ENCODE measurements at places on chromosomes 7 and 10. TPM values are rescaled to one million over a fixed set of nuclear protein-coding genes. Genes with fewer than 3 reads are reported as not detected.

DNA sequence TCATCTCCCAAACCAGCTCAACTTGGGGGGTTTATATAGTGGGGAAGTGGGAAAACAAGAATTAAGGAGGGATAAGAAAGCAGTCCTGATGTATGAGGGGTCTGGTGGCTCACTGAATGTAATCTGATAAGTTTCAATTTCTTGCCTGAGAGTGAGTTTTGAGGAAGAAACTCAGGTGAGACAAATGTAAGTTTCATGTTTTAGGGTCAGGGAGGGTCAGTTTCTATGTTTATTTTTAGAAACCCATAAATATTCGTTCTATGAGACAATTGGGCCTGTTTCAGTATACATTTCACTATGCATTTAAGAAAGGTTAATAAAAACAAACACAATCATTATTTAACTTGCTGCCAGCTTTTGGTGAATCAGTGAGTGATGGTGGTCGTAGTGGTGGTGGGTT, 128.0 kb upstream of the MBL2 start:
- H3K36me3 ChIP-seq, result no peaks in the 10 kb centered on the region
- no peak overlapping the region for H3K27ac ChIP-seq
- no peaks in the 10 kb centered on the region for H3K4me1 ChIP-seq

DNA sequence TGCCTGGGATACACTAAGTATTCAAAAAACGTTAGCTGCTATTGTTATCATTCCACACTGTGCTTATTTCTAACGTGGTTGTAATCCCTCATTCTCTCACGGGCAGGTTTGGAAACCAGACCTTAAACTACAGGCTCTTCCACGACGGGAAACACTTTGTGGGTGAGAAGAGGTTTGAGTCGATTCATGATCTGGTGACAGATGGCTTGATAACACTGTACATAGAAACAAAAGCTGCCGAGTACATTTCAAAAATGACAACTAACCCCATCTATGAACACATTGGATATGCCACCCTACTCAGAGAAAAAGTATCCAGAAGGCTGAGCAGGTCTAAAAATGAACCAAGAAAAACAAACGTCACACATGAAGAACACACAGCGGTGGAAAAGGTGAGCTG, 163.2 kb upstream of the PRR15 start:
- H3K4me3 ChIP-seq, result no peak overlapping the region
- DNase-seq, result no peak
- H3K27ac ChIP-seq, result no peak overlapping the region
- no peaks in the 10 kb centered on the region for H3K4me1 ChIP-seq
- H3K27me3 ChIP-seq, result peaks cover 26% of the 10 kb centered on the region

GRCh38 chr10:48819783-48820182, 119.9 kb downstream of the LRRC18 start:
- no peak overlapping the region for H3K27ac ChIP-seq
- H3K4me1 ChIP-seq, result no peaks in the 10 kb centered on the region
- H3K4me3 ChIP-seq, result no peak overlapping the region
- DNase-seq, result no peak
- H3K27me3 ChIP-seq, result peaks cover 9% of the 10 kb centered on the region

GRCh38 chr7:149296368-149296767, 34.4 kb downstream of the ZNF783 start:
- H3K27ac ChIP-seq, result no peak overlapping the region
- H3K4me1 ChIP-seq, result no peaks in the 10 kb centered on the region
- no peak for DNase-seq
- no peak overlapping the region for H3K4me3 ChIP-seq
- no peaks in the 10 kb centered on the region for H3K27me3 ChIP-seq
- no peaks in the 10 kb centered on the region for H3K36me3 ChIP-seq

DNA sequence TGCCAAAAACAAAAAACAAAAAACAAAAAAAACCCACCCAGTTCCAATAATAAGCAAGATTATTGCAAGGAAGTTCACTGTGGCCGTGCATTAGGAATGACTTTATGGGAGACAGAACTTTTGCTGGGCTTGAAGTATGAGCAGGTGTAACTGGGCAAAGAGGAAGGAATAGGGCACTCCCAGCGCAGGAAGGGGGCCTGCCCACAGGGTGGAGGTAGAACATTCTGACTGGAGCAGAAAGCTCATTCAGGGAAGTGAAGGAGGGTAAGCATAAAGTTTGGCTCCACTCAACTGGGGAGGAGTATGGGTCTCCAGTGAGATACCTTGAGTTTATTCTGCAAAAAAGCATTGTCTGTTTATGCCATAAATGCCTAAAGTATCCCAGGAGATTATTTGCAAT, 42.1 kb upstream of the WIPF3 start:
- no peaks in the 10 kb centered on the region for H3K4me1 ChIP-seq
- no peak overlapping the region for H3K4me3 ChIP-seq
- DNase-seq, result no peak
- no peaks in the 10 kb centered on the region for H3K36me3 ChIP-seq

GRCh38 chr10:128914681-128915080, 552.4 kb upstream of the MGMT start:
- DNase-seq, result no peak
- peaks cover 6% of the 10 kb centered on the region for H3K27me3 ChIP-seq
- H3K36me3 ChIP-seq, result no peaks in the 10 kb centered on the region

- H3K27ac ChIP-seq, result no peak overlapping the region
- H3K27me3 ChIP-seq, result no peaks in the 10 kb centered on the region
- H3K4me3 ChIP-seq, result no peak overlapping the region
- H3K4me1 ChIP-seq, result no peaks in the 10 kb centered on the region
- H3K36me3 ChIP-seq, result no peaks in the 10 kb centered on the region
These were observed 76.5 kb downstream of the INSYN2A start for GRCh38 chr10:127119936-127120335.

DNA sequence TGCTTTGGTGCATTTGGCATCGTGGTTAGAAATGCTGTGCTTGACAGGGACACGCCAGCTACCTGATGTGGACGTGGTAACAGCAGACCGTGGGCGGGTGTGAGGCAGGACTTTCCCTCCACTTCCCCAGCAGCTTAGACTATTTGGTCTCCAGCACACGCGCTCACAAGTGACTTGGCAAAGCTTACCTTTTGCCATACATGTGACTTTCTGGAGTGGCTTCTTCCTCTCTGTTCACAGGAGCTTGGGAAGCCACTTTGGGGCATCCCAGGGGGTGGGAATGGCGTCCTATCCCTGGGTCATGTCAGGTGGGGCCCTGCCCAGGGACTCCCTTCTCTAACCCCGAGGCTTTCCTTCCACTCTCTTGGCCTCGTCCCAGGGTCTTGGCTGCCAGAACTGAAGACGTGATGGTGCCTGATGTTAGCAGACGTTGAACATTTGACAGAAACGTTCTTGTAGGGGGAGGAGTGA, 228.7 kb upstream of the KLF6 start:
- H3K27me3 ChIP-seq, result no peaks in the 10 kb centered on the region
- no peak for DNase-seq
- peaks cover 2% of the 10 kb centered on the region for H3K4me1 ChIP-seq
- peak overlapping the region; percentile 74 for H3K27ac ChIP-seq
- no peak overlapping the region for H3K4me3 ChIP-seq

- H3K4me1 ChIP-seq, result no peaks in the 10 kb centered on the region
- no peaks in the 10 kb centered on the region for H3K27me3 ChIP-seq
- no peak overlapping the region for H3K27ac ChIP-seq
- no peak for DNase-seq
- no peak overlapping the region for H3K4me3 ChIP-seq
- no peaks in the 10 kb centered on the region for H3K36me3 ChIP-seq
These were observed 157.1 kb upstream of the PRKCQ start for GRCh38 chr10:6737080-6737641.

- no peaks in the 10 kb centered on the region for H3K4me1 ChIP-seq
- no peak for DNase-seq
- 0 out of 2 replicates have a peak, but pooled peaks cover 2% of the 10 kb centered on the region for H3K36me3 ChIP-seq
- H3K27me3 ChIP-seq, result no peaks in the 10 kb centered on the region
These were observed 23.6 kb downstream of the SLC35B4 start for GRCh38 chr7:134293002-134293740.

DNA sequence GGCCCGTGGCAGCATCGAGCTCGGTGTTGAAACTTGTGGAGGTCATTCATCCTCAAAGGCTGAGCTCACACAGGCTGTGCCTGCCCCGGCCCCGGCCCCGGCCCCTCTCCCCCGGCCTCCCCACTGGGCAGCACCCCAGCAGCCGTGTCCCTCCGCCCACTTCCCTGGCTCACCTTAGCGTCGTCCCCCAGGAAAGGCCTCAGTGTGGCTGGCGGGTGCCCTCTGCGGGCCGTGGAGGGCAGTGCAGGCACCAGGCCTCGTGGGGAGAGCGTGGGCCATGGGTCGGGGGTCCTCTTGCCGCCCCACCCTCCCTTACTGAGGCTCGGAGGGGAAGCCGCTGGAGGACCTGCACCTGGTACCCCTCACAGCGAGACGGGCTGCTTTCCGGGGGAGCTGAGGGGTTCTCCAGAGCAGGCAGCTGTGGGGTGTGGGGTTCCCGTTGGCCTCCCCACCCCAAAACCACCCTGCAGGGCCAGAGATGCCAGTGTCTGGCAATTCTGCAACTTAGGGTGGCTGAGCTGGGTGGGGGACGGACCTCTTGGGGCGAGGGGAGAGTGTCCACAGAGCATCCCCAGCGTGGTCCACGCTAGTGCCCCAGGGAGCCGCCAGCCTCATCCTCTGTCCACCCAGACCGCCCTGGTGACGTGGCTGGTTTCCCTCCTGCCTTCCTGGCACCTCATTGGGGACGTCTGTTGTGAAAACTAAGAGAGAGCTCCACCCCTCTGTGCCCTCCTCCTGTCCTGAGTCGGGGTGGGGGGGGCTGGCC, 44.2 kb upstream of the DPYSL4 start:
- H3K36me3 ChIP-seq, result no peaks in the 10 kb centered on the region
- no peaks in the 10 kb centered on the region for H3K4me1 ChIP-seq
- H3K27ac ChIP-seq, result no peak overlapping the region
- no peak for DNase-seq
- H3K27me3 ChIP-seq, result no peaks in the 10 kb centered on the region
- no peak overlapping the region for H3K4me3 ChIP-seq

- no peak for DNase-seq
- no peaks in the 10 kb centered on the region for H3K4me1 ChIP-seq
- H3K27ac ChIP-seq, result no peak overlapping the region
- no peak overlapping the region for H3K4me3 ChIP-seq
- no peaks in the 10 kb centered on the region for H3K36me3 ChIP-seq
- H3K27me3 ChIP-seq, result no peaks in the 10 kb centered on the region
These were observed 142.5 kb downstream of the GNAT3 start for GRCh38 chr7:80369321-80369720.

DNA sequence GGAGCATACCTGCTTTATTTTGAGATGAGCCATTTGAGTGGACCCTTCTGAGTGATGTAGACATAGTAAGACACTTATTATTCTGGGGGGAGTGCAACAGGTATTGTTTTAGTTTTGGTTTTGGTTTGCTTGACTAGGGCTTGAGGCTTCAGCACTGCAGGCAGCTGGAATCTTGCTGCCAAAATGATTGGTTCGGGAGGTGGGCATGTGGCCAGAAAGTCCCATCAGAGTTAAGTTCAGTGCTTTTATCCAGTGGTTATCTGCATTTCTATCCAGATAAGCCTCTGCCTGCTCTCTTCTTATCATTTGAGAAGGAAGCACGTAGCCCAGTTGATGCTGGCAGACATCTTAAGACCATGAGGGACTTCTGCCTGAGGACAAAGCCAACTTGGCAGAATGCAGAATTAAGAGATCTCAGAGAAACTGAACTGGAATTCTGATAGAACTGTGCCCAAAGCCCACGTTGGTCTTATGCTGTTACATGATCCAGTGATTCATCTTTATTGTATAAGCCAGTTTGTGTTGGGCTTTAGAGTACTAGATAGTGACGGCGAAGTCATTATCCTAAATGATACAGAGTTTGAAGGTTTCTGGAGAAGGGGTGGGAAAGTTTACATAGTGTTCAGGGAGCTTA, 9.6 kb upstream of the JAZF1 start:
- no peaks in the 10 kb centered on the region for H3K4me1 ChIP-seq
- no peaks in the 10 kb centered on the region for H3K36me3 ChIP-seq
- H3K27me3 ChIP-seq, result peaks cover 16% of the 10 kb centered on the region
- H3K4me3 ChIP-seq, result peak overlapping the region; percentile 4
- DNase-seq, result no peak

DNA sequence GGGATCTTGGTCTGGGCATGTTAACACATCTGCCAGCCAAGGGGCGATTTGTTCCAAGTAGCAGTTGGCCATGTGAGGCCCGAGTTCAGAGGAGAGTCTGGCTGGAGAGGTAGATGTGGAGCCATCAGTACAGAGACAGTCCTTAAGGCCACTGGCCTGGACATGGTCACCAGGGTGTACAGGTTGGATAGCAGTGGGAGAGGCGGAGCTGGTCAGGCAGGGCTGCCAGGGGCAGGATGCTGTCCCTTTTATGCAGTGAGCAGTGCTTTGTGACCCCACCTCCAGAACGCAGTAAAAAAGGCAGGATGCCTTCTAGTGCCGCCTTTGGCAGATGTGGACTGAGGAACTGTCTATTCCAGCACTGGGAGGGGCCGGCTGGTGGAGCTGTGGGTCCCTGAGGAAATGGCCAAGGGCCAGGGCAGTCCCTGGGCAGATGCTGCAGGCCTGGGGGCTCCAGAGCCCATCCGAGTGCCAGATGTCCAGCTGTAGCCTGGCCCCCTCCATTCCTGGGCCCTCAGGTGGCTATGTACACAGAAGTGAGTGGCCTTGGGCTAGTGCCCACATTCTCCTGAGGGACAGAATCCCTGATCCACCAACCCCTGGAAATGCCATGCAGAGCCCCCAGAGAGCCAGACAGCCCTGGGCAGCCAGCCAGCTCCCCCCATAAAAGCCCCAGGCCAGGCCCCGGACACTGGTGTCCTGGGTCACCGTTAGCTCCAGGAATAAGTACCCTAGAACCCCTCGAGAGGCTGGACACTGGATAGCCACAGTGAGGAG, 17.2 kb upstream of the MYL7 start:
- H3K36me3 ChIP-seq, result no peaks in the 10 kb centered on the region
- no peak overlapping the region for H3K27ac ChIP-seq
- H3K4me3 ChIP-seq, result no peak overlapping the region

DNA sequence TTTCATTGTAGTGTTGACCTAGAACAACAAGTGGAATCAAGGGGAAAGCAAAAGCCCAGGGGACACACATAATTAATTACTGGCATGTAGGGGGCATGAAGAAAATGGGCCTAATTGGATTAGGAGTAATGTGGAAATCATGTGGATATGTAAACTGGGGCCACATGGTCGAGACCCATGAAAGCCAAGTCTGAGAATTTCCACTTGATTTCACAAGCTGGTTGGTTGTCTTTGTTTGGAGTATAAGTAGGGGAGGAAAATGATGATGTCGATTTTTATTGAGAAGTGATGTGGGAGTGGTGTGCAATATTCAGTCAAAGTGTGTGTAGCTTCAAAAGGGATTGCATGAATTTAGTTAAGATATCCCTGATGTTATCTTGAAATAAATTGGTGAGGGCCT, 131.8 kb downstream of the LRRC4 start:
- H3K27ac ChIP-seq, result no peak overlapping the region
- H3K36me3 ChIP-seq, result no peaks in the 10 kb centered on the region
- H3K4me3 ChIP-seq, result no peak overlapping the region
- H3K4me1 ChIP-seq, result no peaks in the 10 kb centered on the region

Gene PROSER2
- 4.1 TPM for total RNA-seq

Gene MSS51
- 2.3 TPM for total RNA-seq

Gene FFAR4
- total RNA-seq, result 0.92 TPM

Gene GIMAP7
- total RNA-seq, result 0.33 TPM

Gene SFRP5
- total RNA-seq, result 0.64 TPM

Gene OLAH
- total RNA-seq, result not detected

Gene LIPF
- total RNA-seq, result not detected

Gene MYO3A
- total RNA-seq, result not detected

Gene FIGNL1
- total RNA-seq, result 28.0 TPM

Gene CCDC172
- not detected for total RNA-seq

Gene EN2
- 1.5 TPM for total RNA-seq

Gene DGKB
- total RNA-seq, result not detected

Gene TES
- total RNA-seq, result 99.4 TPM

Gene PAX2
- 72.3 TPM for total RNA-seq

Gene HOGA1
- 0.08 TPM for total RNA-seq

Gene GRM3
- total RNA-seq, result not detected

Gene TFR2
- 9.1 TPM for total RNA-seq

Gene SMKR1
- 1.4 TPM for total RNA-seq

Gene INHBA
- total RNA-seq, result 0.28 TPM

Gene NCAPG2
- 81.4 TPM for total RNA-seq

Gene LRRC18
- not detected for total RNA-seq

Gene PLXNA4
- 0.10 TPM for total RNA-seq
